ENCODE measurements at places on chromosomes 12 and 14.
A peak's percentile ranks its signal among the peaks of the same experiment; 100 is the strongest.

DNA sequence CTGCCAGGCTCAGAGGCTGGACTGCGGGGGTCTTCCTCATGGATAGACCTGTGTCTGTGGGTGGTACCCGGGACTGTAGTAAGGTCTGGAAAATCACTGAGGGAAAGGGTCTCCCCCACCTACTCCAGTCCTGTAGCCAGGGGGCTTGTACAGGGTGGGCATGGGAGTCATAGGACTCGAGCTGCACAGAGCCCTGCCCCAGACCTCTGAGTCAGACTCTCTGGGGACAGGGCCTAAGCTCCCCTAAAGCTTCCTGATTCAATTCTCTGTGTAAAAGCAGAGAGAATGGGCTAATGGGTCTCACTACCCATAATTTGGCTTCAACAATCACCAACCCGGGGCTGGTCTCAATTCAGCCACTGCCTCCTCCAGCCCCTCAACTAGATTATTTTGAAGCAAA lies 27.0 kb downstream of the LRTM2 start:
- no peak for DNase-seq

DNA sequence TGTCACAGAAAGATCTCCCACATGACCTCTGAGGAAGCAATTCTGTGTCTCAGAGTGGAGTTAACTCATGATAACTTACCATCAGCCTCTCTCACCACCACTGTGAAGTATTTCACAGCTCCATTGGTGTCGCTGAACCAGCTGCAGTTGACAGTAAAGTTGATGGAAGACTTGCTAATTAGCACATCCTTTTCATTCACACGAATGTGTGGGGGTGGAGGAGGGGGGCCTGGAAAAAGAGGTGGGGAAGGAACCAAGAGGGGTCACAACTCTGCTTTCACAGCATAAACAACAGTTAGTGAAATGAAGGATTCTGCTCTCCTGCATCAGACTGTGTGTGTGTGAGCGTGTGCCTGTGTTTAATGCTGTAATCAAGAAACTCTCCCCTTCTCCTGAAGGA lies 82.1 kb downstream of the PTPRB start:
- DNase-seq: no peak

- no peak for DNase-seq
These were observed 62.1 kb downstream of the E2F7 start for GRCh38 chr12:77003246-77003645.

DNA sequence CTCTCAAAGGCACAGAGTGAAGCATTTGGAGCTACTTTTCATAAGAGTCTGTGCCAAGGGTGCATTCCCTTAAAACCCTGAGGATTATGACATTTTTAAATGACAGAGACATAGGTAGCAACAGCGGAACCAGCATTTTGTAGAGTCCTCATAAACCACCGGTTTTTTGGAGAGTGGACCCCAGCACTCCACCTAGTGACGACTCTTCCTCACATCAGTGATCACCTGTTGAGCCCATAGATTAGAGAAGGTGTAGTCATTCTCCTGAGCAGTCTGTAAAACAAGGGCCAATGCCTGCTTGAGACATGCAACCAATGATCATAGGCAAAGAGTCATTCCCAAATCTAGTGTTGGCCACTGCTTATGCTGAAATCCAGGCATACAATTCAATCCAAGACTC lies 399.1 kb downstream of the GXYLT1 start:
- no peak for DNase-seq

- no peak for DNase-seq
These were observed 9.0 kb downstream of the PTPN11 start for GRCh38 chr12:112427760-112428159.

GRCh38 chr12:67531051-67531450 lies 117.5 kb upstream of the DYRK2 start:
- no peak for DNase-seq

DNA sequence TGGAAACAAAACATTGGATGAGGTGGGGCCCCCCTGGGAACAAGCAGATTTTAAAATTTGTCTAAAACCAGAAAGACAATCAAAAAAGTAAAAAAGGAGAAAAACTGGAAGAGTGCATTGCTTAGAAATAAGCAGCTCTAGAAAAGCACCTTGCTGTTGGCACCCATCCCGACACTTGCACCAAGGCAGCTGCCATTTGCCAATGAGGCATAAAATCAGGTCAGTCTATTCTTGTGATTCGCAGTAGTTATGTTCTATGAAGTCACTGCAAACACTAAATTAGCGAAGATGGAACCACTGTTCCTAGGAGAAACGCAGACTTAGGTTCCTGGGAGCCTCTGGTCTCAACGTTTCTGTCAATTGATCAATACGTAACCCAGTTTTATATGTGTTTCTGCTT lies 16.2 kb downstream of the VPS33A start:
- no peak for DNase-seq

DNA sequence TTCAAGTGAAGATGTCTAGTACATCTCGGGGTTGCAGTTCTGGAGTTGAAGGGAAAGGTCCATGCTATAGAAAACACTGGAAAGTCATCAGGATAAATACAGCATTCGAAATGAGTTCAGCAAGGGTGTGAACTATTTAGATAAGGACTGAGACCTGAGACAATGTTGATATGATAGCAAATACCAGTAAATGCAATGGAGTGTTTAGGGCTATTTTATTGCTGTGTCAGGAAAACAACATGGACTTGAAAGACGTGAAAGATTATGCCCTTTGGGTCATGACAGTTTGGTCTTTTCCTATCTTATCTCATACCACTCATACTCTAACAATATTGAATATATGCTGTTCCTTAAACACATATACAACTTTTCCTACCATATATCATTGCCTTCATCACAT lies 1776.2 kb upstream of the SEL1L start:
- DNase-seq: no peak

DNA sequence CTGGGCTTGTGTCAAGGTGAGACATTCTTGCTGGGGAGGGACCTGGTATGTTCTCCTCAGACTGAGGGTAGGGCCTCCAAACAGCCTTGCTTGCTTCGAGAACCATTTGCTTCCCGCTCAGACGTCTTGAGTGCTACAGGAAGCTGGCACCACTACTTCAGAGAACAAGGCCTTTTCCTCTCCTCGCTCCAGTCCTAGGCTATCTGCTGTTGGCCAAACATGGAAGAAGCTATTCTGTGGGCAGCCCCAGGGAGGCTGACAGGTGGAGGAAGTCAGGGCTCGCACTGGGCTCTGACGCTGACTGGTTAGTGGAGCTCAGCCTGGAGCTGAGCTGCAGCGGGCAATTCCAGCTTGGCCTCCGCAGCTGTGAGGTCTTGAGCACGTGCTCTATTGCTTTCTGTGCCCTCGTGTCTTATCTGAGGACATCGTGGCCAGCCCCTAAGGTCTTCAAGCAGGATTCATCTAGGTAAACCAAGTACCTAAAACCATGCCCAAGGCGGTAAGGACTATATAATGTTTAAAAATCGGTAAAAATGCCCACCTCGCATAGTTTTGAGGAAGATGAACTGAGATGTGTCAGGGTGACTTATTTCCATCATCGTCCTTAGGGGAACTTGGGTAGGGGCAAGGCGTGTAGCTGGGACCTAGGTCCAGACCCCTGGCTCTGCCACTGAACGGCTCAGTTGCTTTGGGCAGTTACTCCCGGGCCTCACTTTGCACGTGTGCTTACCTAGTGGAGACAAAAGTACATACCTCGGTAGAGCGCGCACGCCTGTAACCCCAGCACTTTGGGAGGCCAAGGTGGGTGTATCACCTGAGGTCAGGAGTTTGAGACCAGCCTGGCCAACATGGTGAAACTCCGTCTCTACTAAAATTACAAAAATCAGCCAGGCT lies 4.3 kb downstream of the GAPDH start:
- DNase-seq: no peak

DNA sequence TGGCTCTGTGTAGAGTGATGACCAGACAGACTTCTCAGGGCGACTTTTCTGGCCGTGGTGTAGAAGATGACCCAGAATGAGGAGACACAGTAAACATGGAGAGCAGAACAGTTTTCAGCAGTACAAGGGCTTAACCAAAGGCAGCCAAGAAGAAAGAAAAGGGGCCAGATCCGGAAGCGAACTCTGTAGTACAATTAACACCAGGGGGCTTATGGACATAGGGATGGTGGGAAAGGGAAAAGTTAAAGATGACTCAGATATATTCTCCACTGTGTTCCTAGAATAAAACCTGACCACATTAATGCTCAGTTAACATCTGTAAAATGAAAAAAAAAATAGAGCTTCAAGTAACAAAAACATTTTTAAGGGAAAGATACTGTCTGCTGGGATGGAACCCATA lies 60.2 kb downstream of the LGR5 start:
- DNase-seq: no peak

GRCh38 chr12:76360316-76360715 lies 12.1 kb upstream of the BBS10 start:
- DNase-seq: no peak

DNA sequence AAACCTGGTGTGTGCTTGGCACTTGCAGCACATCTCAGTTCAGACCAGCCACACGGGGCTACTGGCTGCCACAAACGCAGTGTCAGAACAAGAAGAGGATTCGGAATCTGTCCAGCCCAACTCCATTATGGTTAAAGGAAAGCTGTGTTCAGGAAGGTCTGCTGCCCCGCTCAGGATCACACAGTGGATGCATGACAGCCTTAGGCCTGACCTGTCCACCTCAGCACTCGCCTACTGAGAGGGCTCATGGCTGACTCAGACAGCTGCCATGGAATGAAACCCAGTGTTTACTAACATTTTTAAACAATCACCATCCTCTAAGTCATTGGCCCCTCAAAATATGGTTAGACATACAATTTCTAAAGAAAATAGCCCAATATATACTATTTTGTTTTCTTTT lies 5.6 kb upstream of the NIN start:
- no peak for DNase-seq

- no peak for DNase-seq
These were observed 268.3 kb upstream of the OR4E1 start for GRCh38 chr14:21941885-21942284.

DNA sequence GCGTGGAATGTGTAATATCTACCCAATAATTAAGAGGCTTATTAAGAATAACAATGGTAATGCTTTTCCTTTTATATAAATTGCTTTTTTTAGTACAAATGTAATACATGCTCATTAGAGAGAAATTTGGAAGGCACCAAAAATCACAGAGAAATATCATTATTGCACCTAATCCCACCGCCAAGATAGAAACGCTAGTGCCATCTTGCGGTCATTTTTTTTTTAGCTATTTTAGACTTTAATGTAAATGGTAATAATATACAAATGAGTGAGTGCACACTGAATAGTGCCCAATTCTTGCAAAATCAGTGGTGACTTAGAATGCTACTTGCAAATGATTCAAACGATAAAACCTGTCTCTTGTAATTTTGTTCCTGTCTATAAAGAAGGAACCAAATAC lies 576.8 kb upstream of the TMEM132C start:
- no peak for DNase-seq

GRCh38 chr12:127911291-127911690 lies 355.7 kb upstream of the TMEM132C start:
- no peak for DNase-seq

DNA sequence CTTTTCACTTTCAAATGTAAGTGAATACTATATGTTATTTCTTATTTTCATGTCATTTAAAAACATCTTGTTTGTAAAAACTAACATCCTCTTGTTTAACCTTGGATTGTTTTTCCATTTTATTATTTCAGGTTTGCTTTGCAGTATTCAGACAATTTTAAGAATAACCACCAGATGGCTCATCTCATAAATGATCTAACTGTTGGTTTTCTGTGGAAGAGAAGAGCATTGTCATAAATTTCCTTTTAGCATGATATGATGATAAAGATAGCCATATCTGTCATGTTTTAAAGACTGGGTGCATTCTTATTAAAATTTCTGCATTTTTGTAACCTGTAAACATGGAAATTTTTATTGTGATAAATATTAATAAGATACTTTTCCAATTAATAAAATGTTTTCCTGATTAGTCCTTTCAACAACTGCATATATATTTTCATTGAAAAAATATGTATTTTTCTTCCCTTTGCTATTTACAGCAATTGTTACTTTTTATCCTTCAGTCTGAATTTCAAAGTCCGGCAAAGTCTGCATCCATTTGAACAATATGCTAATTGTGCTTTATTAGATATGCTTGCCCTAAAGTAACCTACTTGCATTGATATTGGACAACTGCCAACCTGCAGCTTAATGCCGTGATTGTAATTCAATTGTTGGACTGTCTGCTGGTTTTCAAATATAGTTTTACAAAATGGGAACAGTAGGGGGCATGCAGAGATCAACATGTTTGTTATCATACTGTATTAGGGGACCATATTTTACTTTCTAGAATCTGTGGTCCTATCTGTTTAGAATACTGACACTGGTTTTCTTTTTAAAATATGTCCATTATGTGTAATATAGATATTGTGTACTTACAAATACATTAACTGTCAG lies 163.4 kb downstream of the GARIN6 start:
- DNase-seq: peak; percentile 69

- no peak for DNase-seq
These were observed 42.9 kb upstream of the VRK1 start for GRCh38 chr14:96754162-96754844.

GRCh38 chr12:42968426-42968825 lies 378.9 kb upstream of the PRICKLE1 start:
- DNase-seq: no peak

DNA sequence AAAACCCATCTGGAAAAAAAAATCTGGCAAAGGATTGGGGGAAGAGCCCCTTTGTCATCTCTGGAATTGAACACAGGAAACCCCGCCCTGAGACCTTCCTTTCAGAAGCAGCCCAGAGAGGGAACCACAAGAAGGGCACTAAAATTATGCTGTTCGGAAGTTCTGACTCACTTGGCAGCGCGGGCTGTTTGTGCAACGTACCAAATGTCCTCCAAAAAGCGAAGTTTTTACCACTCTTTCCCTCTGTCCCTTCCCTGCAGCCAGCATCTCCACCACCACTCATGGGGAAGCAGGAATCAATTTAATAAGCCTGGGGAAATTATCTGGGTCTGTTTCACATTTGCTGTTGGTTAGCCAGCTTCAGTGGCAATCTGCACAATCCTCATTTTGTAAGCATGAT lies 3.2 kb upstream of the SYNE3 start:
- no peak for DNase-seq

GRCh38 chr14:32941668-32942065 lies 3.0 kb downstream of the NPAS3 start:
- no peak for DNase-seq

DNA sequence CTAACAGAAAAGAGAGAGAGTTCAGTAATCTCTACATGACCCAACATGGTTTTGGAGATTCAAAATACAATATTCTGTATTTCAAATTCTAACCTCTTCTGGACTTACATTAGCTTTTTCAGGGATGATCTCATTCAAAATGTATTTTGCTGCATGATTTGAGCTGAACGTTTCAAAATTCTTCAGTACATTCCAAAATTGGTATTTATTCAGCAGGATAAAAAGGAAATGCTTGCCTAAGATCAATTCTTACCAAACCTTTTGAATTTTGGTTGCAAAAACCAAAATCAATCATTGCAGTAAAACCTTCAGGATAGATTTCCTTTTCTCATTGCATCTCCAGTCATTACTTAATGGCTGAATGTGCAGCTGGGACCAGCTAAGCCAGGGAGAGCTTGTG lies 1761.3 kb upstream of the SEL1L start:
- DNase-seq: no peak

GRCh38 chr12:131754184-131754583 lies 43.3 kb downstream of the SFSWAP start:
- DNase-seq: no peak

All from NCI-H524 treated with DMSO at 0.1 percent for 48 hours (cell line).